ENCODE measurements at places on chromosomes 13 and 19.

DNA sequence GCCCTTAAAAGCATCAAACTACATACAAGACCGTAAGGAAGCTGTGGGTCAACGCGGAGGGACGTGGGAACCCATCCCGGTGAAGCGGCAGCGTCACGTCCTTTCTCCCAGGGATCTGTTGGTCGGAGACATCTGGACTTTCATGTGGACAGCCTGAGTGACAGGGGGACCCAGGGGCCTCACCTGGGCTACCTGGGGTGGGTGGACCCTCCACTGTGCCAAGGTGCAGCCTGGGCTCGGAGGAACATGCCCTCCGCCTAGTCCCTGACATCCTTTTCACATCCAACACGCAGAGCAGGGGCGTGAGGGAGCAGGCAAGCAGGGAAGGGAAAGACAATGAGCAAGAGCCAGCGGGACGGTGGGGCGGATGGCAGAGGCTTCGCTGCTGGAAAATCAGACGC is 13.8 kb upstream of the GARIN5A start:
- no peak for DNase-seq

DNA sequence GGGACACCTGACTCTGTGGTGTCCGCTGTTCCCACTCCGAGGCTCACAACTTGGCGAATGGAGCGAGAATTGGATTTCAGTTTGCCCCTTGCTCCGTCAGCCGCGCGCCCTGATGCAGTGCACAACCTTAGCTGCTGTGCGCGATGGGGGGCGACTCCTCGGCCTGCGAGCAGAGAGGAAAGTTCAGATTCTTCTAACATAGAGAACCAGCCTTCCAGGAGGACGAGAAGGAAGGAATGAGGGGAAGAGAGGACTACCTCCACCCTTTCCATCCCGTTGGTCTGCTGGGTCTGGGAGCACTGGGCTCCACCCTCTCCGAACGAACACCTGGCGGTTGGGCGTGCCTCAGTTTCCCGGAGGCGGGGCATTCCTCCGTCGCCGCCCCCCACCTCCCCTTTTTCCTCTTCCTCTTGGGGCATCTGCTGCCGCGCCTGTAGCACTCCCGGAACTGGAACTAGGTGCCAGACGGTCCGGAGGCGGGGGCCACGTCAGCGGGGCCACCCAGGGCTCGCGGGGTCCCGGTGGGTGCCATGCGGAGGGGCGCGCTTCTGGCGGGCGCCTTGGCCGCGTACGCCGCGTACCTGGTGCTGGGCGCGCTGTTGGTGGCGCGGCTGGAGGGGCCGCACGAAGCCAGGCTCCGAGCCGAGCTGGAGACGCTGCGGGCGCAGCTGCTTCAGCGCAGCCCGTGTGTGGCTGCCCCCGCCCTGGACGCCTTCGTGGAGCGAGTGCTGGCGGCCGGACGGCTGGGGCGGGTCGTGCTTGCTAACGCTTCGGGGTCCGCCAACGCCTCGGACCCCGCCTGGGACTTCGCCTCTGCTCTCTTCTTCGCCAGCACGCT is at the start of gene KCNK6:
Gene KCNK6 (plus strand): TSS at position 425 of the 838 bp plus-strand sequence. CDS start 106 bp downstream, at position 531.
- DNase-seq, result peak; percentile 70

- no peak for DNase-seq
Measured at GRCh38 chr13:80235166-80235966, 105.6 kb downstream of the SPRY2 start.

DNA sequence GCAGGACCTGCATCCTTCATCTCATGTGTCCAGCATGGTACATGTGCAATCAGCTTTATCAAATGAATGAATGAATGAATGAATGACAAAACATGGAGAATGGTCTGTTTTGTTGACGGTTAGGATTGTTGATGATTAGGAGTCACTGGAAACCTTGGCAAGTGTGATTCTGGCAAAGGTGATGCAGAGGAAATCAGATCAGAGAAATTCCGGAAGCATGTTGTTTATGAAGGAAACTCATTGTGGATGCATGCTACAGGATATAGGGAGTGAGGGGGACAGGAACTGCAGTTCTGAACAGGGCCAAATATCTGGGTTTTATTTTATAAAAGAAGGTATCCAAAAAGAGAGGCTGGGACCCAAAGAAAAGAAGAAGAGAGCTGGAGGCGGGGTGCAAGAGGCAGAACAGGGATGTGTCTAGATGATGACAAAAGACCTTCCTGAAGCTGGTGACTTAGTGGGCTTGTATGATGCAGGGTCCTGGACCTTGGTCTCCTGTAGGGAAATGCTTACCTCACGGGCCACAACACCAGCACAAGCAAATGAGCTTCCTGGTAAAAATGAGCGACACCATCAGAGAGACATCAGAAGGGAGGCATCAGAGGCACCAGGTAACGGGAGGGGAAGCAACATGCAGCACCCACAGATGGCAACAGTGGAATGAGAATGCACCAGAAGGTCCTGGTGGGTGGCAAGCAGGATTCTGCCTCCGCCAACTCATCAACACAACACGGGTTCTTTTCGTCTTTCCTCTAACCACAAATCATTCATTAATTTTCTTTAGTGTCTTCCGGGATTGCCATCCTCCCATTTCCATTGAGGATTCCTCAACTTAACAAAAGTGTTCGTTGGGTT is 159.6 kb downstream of the FOXO1 start:
- DNase-seq, result no peak

- peak; percentile 65 for DNase-seq
Measured at GRCh38 chr13:97855570-97856303, 97.7 kb upstream of the IPO5 start.

DNA sequence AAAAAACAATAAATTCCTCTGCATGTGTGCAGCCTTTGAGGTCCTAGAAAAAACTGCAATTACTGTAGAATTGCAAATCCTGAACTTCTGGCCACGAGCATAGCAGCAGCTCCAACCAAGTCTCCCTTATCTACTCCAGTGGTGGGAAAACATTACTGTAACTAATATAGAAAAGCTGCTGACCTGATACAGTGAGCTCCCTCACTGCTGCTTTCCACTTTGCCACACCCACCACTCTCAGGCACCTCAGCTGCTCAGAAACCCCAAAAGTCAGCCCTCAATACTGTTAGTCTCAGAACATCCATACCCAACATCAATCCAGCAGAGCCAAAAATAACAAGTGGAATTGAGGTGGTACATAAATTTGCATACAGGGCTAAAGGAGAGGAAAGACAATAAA is 192.5 kb downstream of the POU4F1 start:
- no peak for DNase-seq

DNA sequence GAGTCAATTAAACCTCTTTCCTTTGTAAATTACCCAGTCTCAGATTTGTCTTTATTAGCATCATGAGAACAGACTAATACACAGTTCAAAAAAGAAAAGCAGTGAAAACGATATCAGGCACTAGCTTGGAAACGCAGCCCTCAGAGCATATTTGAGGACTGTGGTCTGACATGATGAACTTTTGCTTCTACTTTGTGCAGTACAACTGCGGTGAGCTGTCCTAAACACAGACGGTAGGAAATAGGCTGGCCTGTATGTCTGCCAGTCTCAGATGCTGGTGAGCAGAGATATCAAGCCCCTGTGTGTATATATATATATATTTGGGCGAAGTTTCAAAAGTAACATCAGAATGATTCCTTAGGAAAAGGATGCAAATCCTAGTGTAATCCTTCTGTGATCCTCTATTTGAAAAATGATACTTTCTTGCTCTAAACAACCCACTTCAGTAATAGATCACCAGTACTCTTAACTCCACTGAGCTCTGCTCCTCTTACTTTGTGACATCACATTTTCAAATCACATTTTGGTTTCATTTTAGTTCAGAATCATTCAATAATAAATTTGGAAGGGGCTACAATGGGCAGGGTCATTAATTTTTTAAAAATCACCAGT is 74.4 kb downstream of the TNFRSF19 start:
- no peak for DNase-seq

GRCh38 chr13:99442273-99442895 is 58.9 kb upstream of the TM9SF2 start:
- peak; percentile 35 for DNase-seq

DNA sequence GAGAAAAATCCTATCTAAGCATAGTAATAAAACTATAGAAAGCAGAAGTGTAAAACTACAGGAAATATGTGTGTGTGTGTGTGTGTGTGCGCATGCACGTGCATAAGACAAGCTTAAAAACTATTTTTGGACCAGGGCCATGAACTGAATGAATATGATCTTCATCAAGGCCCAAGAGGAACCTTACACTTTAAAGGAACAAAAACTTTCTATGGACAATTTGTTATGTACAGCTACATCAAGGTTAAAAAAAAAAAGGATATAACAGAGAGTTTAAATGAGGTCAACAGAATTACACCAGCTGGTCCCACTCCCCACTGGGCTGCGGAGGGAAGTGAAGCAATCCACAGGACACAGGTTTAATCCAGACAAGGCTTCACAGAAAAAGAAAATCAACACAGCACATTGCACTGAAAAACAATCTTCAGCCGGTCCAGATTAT is 151.1 kb downstream of the LHFPL6 start:
- DNase-seq, result peak; percentile 79

DNA sequence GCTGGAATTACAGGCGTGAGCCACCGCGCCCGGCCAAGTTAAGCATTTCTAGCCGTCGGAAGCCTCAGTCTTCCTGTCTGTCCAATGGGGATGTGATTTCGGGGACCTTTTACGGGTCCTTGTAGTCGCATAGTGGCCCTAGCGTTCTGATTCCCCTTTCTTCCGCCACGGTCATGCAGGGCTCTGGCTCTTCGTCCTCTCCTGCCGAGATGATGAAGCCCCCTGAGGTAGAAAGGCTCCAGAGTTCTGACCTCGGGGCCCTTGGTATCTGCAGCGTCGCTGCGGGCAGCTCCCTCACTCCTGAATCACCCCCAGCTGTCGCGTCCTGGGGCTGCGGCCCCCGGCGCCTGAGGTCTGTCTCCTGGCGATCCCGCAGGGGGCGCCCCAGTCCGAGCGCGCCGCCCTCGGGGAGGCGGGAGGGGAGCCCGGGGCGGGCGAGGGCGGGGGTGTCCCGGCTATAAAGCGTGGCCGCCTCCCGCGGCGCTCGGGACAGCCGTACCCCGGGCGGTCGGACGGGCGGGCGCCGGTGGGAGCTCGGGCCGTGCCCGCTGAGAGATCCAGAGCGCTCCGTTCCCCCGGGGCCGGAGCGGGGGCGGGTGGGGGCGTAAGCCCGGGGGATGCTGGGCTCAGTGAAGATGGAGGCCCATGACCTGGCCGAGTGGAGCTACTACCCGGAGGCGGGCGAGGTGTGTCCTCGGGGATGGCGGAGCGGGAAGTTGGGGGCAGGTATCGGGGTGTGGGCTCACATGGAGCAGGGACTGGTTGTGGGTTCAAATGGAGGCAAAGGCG is at the start of gene FOXA3:
Gene FOXA3 (plus strand): TSS at position 487 of the 789 bp plus-strand sequence. CDS start 131 bp downstream, at position 618.
- DNase-seq, result peak; percentile 45

GRCh38 chr19:48194041-48194843 is 23.8 kb downstream of the ZSWIM9 start:
- DNase-seq, result no peak

DNA sequence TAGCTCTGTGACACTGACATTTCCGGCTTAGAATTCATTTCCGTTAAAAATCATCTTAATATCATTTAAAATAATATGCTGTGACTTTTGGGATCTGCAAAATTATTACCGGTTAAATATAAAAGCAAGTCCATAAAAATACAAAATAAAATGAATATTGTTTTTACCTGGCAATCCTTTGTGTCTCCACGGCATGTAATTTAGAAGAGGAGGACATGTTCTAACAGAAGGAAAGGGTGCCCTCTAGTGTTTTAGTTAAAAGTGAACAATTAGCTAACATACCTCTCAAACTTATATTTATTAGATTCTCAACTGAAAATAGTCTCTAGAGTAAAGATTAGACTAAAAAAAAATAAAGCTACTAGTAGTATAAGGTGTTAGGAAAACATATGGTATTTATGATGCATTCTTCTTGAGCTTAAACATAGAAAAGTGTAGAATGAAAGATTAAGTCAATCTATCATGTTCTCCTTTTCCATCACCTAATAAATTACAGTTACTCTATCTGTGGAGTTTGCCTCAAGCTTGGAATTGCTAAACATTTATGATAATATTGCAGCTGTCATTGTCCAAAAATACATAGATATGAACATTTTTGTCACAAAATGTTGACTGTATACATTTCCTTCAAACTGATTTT is 676.7 kb upstream of the SPRY2 start:
- DNase-seq, result no peak

GRCh38 chr19:41031916-41032315 is 40.8 kb downstream of the CYP2B6 start:
- no peak for DNase-seq

- DNase-seq, result no peak
Measured at GRCh38 chr19:1139126-1139525, 34.9 kb downstream of the SBNO2 start.

- no peak for DNase-seq
Measured at GRCh38 chr19:51016798-51017683, 2.5 kb downstream of the KLK10 start.

- DNase-seq, result no peak
Measured at GRCh38 chr13:83941701-83942335, 59.5 kb upstream of the SLITRK1 start.

DNA sequence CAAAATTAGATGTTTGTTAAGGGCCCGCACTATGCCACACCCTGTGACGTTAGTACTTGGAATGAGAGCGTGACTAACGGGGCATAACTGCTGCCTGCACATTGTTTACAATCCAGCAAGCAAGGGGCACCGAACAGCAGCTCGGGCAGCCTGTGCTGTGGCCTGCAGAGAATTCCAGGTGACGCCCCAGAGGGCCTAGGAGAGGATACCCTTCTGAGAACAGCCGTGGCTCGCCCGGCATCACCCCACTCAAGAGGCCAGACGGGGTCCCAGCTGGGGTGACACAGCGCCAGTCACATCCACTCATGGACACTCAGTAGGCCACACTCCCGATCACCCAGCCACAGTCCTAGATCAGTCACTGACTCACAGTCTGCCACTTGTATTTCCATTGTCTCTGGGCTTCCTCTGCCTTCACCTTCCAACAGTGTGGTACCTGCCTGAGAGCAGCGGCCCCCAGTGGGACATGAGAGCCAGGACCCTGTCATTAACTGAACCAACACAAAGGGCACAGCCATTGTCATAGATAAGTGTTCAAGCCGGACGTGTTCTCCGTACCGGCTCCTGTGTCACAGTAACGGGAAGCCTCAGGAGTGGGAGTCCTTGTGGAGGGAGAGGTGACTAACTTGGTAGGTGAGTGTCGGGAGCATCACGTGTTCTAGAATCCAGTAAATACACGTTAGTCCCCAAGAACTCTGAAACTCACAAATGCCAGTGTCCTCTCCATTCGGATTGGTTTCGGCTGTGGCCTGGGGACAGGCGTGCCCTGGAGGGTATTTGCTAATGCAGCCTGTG is 7.5 kb downstream of the ZNF331 start:
- DNase-seq, result peak; percentile 32

- DNase-seq, result no peak
Measured at GRCh38 chr19:29748996-29749849, 34.2 kb upstream of the C19orf12 start.

Data from right hindlimb (tissue), 1 donor.